NCI-H460 (cell line): ENCODE measurements at places on chromosomes 4 and X. TPM values are rescaled to one million over a fixed set of nuclear protein-coding genes. Genes with fewer than 3 reads are reported as not detected.

Gene TXK
- total RNA-seq, result 2.5 TPM in 2 replicates

Gene ATP2B3
- total RNA-seq, result not detected in 2 replicates

Gene ARHGAP6
- total RNA-seq, result 0.07 TPM in 1 of 2 replicates, not detected in the other

Gene USP27X
- 1.3 and 2.1 TPM in 2 replicates for total RNA-seq

Gene CXCL6
- total RNA-seq, result not detected in 2 replicates

Gene BEND2
- total RNA-seq, result not detected in 2 replicates

Gene LNX1
- total RNA-seq, result 0.09 TPM in 1 of 2 replicates, not detected in the other

Gene ESX1
- not detected in 2 replicates for total RNA-seq

Gene ARMCX1
- 0.05 TPM in 1 of 2 replicates, not detected in the other for total RNA-seq

Gene CWH43
- not detected in 2 replicates for total RNA-seq
